ENCODE measurements at places on chromosomes 12 and 14.

GRCh38 chr12:45828402-45828801 lies 98.9 kb downstream of the ARID2 start:
- DNase-seq = no peak

GRCh38 chr12:120376416-120376815 lies 7.5 kb upstream of the MSI1 start:
- DNase-seq = no peak

- DNase-seq = no peak
Measured at GRCh38 chr12:106080041-106080790, 58.5 kb downstream of the NUAK1 start.

DNA sequence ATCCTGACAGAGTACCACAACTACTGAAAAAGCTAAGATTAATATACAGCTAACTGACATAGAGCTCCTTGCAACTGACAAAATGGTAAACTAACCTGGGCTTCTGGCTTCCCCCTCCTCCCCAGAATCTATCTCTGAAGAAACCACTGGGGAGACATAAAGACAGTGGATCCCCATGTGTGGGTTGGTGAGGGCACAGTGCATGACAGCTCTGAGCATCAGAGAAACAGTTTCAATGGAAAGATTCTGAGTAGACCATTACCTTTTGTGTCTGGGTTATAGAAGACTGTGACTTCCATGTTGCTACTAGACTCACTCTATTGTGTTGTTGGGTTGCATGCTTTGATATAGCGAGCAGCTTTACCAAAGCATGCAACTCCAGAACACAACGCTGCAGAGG lies 247.4 kb downstream of the EFCAB11 start:
- no peak for DNase-seq

DNA sequence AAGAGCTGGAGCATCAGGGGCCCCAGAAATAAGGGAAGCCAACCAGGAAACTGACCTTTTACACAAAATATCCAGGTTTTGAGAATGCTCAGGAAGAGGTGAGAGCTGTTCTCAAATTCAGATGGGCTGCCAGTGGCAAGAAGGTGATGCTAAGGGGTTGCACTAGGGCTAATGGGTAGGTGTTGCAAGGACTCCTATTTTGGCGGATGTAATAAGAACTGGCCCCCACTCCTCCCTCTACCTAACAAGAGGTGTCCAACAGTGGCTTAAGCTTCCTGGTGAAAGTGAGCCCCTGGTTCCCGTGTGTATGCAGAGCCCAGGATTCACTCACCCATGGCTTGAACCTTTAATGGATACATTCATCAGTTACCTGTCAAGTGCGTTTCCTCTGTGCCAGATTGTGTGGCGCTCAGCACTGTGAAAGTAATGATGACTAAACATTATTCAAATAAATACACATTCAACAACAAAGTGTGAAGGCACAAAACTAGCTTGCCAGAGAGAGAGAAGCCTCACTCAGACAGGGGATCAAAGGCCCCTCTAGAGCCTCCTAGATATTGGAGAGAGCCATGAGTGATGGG lies 705 bp upstream of the CHGA start:
- no peak for DNase-seq

- no peak for DNase-seq
Measured at GRCh38 chr14:73467377-73467776, 9.0 kb upstream of the NUMB start.

DNA sequence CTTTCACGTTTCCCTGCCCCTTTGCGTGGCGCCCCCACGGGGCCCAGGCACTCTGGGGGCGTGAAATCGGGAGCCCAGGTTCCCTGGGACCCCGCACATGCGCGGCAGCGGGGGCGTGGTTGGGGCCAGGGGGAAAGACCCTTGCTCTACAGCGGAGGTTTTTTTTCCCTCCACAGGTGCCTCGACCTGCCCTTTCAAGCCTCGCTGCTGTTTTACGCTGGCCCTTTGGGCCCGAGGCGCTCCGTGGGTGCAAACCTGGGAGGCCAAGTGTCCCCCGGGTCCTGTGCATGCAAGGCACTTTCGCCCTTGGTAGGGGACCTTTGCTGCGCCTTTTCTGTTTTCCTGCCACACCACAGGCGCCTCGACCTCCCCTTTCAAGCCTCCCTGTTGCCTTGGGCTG lies 329.8 kb downstream of the ALG10 start:
- no peak for DNase-seq

DNA sequence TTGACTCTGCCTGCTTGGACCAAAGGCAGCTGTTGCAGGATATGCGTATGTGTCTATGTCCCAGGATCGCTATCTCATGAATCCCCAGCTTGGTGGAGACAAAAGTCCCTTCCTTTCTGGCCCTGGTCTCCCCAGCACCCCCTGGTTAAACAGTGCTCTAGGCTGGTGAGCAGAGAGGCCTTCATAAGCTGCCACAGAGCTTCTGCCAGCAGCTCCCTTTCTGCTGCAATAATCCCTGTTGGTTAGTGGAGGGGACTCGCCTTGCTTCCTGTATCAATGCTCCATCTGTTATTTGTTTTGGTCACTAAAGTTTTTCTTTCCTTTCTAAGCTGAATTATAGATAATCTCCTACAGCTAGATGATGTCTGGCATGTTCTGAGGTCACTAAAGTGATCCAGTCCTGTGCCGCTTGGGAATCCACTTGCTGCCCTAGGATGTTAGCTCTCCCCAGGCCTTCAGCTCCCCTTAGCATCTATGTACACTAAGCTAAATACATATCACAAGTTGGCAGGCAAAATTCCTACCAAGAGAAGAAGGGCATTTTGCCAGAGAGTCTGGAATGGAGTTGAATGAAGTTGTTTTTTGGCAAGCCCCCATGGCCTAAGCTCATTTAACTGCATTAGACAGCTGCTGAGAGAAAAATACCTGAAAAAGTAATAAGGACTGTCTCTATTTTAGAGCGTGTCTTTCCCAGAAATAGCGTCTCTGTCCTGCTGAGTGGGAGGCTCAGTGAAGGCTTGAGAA lies 47.8 kb downstream of the RDH12 start:
- DNase-seq = no peak

DNA sequence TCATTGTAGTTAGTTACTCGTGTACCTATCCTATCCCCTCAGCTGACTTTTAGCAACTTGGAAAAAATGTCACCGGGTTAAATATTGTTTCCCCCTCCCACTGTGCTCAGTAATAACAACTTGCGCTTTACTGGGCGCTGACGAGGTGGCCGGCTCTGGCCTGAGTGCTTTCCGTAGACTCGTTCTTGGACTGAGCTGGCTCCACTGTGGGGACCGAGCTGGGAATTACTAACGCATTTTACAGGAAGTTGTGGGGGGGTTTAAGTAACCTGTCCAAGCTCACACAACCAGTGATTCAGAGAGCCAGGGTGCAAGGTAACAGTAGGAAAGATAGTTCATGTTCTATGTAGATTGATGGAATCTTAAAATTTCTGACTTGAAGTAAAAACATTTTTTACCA lies 82.5 kb upstream of the KICS2 start:
- no peak for DNase-seq

DNA sequence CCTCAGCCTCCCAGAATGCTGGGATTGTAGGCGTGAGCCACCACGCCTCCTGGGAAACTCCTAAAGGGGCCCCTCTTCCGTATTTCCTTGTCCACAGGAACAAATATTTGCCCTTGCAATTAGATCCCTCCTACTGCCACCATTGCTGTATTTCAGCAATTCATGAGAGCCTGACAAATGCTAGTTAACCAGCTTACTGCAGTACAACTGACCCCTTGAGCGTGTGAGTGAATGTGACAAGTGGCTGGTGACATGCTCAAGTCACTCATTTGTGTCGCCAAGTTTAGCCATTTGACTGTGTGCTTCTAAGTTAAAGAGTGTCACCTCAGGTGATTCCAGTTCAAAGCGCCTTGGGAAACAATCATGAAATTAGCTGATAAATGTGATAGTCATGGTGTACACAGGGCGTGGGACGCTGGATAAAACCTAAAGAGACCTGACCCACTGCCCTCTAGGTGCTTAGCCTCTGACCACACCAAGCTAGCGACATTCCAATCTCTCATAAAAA lies 56.1 kb upstream of the MAP1LC3B2 start:
- no peak for DNase-seq

- DNase-seq = no peak
Measured at GRCh38 chr12:116837097-116837496, 44.1 kb downstream of the HRK start.

DNA sequence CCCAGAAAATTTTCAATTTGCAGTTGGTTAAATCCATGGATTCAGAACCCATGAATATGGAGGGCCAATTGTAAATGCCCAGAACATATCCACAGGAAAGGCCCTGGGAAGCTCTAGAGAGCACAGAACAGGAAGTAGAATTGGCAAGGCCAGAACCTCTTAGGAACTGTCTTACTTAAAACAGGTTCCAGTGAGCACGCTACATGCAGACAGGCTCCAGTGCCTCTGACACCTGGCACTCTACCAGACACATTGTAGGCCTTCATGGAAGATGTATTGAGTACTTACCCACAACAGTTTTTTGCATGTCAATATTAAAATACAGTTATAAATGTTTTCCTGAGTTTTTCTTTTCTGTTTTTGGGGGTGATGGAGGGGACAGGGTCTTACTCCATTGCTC lies 188.2 kb upstream of the FRMD6 start:
- no peak for DNase-seq

GRCh38 chr14:101193106-101193844 lies 289.8 kb upstream of the RTL1 start:
- DNase-seq = no peak

- DNase-seq = no peak
Measured at GRCh38 chr14:54594537-54594936, 27.6 kb downstream of the SAMD4A start.

DNA sequence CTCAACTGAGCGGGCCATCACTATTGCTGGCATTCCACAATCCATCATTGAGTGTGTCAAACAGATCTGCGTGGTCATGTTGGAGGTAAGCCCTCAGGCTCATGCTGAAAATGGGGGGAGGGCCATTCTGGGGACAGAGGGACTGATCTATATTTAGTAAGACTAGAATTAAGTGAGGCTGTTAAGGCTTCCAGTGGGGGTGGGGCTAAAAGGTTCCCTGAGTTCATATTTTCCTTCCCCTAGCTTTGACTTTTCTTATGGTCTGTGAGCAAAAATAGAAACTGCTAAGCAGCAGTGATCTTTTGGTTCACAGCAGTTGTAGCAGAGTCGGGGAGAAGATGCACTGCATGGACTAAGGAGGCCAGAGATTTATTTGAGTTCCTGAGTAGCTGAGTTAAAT lies 9.2 kb downstream of the PCBP2 start:
- no peak for DNase-seq

- no peak for DNase-seq
Measured at GRCh38 chr14:92495027-92495426, 18.6 kb upstream of the RIN3 start.

DNA sequence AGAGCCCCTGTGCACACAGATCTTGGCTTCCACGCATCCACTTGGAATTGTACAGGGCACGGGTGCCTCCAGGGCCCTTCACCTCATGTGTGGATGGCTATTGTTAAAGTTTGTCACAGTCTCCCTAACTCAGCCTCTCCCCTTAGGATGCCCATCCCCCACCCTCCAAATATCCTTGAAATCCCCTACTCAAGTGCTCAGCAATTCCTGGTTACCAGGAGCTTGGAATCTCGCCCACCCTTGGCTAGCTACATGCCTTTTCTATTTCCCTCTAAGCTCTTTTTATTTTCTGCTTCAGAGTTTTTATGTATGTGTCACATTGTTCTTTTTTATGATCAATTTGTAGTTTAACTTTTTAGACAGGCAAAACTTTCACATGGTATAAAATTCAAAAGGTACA lies 13.0 kb upstream of the NR1H4 start:
- no peak for DNase-seq

GRCh38 chr12:10965476-10965875 lies 21.2 kb downstream of the TAS2R50 start:
- no peak for DNase-seq

GRCh38 chr12:56115329-56115728 lies 1.1 kb upstream of the RPL41 start:
- DNase-seq = no peak

DNA sequence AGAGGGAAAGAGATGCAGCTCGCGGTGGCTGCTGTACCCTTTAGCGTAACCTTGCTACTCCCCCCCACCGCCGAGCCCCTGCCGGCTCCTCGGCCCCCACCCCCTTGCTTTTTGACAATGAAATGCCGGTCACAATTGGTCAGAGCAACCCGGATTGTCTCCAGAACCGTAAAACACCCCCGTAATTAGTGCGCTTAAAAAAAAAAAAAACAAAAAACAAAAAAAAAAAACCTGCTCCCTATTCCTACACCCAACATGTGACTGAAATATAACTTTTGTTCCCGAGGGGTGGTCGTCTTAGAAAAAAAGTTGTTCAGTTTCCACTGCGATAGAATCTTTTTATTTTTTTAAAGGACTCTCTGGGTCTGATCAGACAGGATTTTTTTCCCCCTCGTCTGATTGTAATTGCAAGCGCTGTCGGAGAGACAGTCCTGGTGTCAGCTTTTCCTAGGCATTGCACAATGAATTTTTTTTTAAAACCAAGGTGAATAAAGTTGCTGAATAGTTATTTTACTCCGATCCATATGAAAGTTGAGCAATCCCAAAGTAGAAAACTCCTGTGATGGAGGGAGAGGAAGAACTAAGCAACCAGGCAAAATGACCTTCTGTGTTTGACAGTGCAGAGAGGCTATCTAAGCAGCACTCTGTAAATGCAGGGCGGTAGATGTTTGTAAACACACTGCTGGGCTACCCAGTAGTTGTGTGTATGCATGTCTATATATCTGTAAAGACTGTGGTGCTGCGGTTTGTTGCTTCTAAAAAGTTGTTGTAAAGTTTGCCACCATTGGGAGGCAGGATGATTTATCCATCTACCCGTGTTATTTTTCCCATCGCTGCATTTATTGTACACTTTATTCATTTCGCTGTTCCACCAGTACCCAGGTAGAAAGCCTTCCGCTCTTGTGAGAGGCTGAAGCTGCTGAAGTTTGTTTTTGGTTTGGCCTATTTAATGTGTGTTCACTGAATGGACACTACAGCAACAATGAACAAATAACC lies 1.1 kb downstream of the ETV6 start:
- DNase-seq = peak; percentile 19

DNA sequence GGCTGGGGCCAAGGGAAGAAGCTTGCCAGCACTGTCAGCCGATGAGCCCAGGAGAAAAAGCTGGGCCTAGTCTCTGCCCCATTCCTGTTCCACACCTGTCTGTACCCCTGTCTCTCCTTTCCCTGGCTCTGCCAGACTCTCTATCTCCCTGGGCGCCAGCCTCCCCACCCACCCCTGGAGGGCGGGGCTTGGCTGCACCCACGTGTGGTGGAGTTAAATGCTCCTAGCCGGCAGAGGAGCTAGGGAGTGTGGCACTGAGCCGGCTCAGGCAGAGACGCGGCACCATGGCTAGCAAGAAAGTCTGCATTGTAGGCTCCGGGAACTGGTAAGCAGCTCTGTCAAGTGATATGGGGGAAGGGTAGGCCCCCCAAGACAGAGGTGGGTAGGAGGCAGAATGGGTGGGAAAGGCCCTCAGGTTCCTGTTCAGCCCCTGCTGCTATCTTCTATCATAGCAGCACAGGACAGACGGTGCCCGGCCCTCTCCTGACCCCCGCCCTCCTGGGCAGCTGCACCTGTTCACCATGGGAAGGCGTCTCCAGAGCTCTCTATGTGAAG lies at the start of gene GPD1:
TSS of gene GPD1 (plus strand) at position 242 of the 555 bp plus-strand sequence. CDS start at position 285, 43 bp downstream.
- DNase-seq = no peak

GRCh38 chr14:36130186-36130585 lies 46.3 kb downstream of the PTCSC3 start:
- no peak for DNase-seq

- no peak for DNase-seq
Measured at GRCh38 chr12:118925826-118926225, 55.5 kb upstream of the SRRM4 start.

GRCh38 chr12:53100466-53101151 lies 2.7 kb upstream of the SOAT2 start:
- DNase-seq = no peak

GRCh38 chr14:104697892-104698583 lies 8.6 kb downstream of the INF2 start:
- no peak for DNase-seq

All from activated gamma-delta T cell treated with anti-CD3 and anti-CD28 coated beads, Interleukin-2, amount 50 U/mL, for 16 hours (primary cell).